Activated naive CD4-positive, alpha-beta T cell treated with Interleukin-2 at 50 U/mL for 16 hours (primary cell): ENCODE measurements at places on chromosomes 6 and 20.

DNA sequence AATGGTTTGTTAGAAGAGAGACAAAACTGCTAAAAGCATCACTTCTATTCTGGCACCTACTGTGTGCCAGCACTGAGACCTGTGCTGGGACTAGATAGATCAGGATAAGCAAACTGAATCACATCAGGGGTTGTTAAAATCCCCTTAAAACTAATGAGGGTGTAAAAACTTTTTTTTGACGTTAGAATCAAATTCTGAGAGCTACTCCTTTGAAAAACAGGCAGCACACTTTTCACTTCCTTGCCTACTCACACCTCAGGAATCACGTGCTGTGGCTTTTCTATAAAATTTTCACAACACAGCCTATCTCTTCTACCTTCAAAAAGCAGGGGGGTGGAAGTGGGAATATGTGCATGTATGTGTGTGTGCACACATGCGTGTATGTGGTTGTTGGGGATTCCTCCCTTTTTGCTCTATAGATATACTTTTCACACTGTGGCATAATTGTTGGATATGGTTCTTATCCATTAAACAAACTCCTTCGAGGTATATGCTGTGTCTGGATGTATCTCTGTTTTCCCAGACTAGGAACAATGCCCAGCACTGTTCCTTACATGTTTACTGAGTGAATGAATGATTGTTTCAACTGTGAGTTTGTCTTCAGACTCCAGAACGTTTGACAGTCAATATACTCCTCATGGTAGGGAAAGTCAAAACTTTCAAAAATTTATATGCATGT lies 105.4 kb downstream of the FYN start:
- no peak for DNase-seq

DNA sequence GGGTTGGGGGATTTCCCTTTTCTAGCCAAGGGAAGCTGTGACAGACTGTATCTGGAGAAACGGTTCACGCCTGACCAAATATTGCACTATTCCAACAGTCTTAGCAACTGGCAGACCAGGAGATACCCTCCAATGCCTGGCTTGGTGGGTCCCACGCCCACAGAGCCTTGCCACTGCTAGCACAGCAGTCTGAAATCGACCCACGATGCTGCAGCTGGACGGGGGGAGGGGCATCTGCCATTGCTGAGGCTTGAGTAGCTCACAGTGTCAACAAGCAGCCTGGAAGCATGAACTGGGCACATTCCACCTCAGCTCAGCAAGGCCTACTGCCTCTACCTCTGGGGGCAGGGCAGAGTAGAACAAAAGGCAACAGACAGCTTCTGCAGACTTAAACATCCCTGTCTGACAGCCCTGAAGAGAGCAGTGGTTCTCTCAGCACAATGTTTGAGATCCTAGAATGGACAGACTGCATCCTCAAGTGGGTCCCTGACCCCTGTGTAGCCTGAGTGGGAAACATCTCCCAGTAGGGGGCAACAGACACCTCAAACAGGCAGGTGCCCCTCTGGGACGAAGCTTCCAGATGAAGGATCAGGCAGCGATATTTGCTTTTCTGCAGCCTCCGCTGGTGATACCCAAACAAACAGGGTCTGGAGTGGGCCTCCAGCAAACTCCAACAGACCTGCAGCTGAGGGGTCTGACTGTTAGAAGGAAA lies 89.9 kb upstream of the ECI2 start:
- DNase-seq, result no peak

GRCh38 chr6:145214570-145214969 lies 520.8 kb downstream of the EPM2A start:
- DNase-seq, result no peak

DNA sequence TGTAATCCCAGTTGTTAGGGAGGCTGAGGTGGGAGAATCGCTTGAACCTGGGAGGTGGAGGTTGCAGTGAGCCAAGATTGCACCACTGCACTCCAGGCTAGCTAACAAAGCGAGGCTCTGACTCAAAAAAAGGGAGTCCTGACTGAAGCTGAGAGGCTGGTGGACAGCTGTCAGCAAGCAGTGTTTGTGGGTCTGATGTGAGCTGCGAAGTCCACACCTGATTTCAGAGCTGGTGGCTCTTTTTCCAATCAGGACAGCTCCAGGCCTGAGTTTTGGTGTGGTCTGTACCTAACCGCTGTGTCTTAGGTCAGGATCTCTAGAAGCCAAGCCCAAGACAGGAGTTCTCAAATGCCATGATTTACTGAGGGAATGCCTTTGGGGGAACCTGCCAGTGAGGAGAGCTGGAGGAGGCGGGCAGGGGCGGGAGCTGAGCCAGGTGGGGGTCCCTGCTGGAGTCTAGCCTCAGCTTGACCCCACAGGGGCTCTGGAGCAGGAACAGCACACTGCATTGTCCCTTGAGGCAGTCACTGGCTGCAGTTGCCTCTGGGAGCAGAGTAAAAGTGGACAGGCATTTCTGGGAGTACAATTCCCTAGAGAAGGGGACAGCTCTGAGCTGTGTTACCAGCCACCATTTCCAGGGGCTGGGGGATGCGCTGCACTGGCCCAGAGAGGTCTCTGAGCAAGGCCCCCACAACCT lies 5.0 kb downstream of the GFRA4 start:
- DNase-seq, result no peak

- DNase-seq, result no peak
These were observed 7.7 kb upstream of the ZKSCAN8 start for GRCh38 chr6:28134015-28134414.

- DNase-seq, result peak; percentile 87
These were observed 12.5 kb downstream of the PRDM1 start for GRCh38 chr6:106098383-106099234.

DNA sequence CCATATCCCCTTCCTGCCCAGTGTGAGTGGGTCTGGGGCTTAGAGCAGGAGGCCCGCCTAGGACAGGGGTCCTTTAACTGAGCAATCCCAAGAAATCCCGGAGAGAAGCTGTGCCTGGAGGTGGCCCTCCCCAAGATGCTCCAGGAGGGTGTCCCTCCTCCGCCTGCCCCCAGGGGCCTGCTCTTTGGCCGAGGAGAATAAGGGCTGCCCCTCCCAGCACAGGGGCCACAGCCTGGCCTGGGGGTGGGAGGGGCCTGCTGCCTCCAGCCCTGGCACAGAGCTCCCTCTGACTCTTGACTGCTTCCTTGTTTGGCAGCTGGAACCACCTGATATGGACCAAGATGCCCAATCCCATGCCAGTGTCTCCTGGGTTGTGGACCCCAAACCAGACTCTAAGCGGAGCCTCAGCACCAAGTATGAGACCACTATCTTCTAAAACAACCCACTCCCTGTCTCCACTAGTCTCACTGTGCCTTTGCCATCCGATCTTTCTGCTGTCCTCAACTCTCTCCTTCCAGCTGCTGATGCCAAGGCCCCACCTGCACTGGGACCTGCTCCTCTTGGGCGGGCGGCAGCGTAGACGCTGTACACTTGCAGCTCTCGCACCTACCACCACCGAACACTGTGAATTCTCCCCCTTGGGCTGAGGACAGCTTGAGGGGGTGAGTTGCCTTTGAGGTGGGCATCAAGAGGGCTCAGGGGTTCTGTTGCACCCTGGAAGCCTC lies 54.3 kb downstream of the TCP11 start:
- DNase-seq, result no peak

DNA sequence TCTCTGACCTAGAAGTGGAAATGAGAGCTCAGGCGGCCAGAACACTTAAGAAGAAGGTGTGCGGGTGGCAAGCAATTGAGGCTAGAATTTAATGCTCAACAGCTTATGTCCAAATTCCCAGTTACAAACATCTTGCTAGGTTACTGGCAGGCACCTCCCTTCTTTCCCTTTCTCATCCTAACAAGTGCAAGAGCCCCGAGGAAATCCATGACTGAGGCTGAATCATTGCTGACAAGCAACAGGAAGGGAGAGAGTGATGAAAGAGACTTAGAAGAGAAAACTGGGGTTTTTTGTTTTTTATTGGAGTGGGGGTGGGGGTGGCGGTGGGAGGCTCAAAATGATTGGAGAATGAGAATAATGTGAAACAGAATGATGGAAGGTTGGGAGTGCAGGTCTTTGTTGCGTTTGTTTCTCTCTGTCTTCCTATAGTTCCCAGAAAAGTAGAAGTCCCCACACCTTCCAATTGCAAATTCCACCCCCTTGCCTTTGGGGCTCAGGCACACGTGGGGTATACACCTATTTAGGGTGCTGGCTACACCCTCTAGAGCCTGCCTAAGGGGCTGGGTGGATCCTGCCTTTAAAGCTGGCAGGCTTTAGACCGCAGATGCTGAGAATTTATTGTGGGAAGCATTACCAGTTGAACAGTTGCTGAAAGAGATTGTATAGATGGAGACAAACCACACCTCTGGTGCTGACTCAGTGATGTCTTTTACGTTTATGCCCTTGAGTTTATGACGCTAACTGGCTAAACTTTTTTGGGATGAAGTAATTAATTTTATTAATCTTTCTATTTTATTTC lies 1.4 kb downstream of the FAM83B start:
- DNase-seq, result no peak

DNA sequence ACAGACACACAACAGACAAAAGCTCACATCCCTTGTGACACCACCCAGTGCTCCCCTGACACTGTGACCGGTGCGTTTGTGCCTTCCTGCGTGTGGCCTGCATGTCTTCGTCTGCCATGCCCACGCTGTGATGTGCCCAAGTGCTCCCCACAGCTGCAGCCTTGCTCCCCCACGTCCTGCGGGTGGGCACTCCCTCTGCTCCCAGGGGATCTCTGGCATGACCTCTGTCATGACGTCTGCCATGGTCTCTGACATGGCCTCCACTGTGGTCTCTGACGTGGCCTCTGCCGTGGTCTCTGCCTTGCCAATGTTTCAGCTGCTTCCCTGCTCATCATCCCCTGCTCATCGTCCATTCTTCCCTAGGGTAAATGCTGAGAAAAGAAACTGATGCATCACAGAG lies 200.9 kb downstream of the DLL1 start:
- DNase-seq, result no peak

DNA sequence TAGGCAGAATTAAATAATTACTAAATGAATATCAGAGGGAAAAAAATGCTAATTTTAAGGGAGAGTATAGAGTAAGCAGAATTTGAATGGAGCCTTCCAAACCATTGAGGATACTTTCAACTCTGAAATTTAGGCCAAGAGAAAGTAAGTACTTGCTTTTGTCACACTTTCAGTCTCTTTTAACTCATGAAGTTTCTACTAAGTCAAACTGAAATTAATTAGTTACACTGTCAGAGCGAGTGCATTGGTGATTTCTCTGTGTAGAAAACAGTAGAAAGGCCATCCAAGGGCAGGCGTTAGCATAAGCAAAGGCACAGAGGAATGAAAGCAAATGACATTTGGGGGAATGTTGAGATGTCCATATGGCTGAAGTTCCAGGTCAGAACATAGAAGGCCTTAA lies 92.9 kb downstream of the PLEKHG1 start:
- DNase-seq, result no peak

- no peak for DNase-seq
These were observed 88.1 kb upstream of the BACH2 start for GRCh38 chr6:90384720-90385119.

DNA sequence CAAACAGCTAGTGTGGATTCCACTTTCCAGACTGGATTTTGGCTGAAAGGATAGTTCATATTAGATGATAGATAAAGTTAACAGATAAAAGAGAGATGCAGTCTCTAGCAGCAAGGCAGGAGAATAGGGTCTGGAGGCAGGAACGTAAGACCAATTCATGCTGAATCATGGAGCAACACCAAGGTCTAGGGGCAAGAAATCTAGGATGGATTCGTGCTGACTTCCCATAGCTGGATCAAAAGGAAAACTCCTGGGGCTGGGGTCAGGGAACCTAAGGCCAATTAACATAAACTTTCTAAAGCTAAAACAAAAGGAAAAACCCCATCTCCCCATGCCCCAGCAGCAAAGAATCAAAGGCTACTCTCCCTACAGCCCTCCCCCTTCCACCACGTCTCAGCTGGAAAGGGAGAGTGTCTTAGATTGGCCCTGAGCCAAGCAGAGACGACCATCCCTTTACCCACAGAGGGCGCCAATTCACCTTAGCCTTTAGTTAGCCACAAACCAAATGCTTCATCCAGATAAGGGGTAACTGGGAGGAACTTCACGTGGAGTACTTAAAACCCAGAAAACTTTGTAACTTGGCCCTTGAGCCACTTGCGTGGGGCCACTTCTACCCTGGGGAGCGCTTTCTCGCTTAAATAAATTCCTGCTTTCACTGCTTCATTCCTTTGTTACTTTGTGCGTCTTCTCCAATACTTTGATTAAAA lies 7.6 kb downstream of the TREM1 start:
- DNase-seq, result peak; percentile 59

DNA sequence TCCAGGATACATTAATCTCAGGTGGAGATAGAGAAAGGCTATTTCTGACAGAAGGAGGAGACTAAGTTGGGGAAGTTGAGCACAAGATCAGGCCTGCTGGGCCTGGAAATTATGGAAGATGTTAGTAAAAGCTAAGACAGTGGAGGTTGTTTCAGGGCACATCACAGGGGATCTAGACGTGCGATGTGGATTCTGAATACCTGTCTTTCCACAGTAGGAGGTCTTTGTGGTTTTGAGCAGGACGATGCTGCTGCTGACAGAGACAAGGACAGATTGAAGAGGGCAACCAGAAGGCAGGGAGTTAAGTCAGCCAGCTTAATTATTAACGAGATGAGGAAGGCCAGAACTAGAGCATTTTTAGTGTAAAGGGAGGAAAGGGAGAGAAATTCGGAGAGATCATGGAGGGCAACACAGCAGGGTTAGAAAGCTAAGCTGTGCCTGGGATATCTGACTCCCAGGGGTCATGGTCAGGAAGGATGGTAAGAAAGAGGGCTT lies 384.9 kb downstream of the MAFB start:
- DNase-seq, result no peak

GRCh38 chr20:19850198-19850533 lies 92.1 kb downstream of the RIN2 start:
- DNase-seq, result no peak

DNA sequence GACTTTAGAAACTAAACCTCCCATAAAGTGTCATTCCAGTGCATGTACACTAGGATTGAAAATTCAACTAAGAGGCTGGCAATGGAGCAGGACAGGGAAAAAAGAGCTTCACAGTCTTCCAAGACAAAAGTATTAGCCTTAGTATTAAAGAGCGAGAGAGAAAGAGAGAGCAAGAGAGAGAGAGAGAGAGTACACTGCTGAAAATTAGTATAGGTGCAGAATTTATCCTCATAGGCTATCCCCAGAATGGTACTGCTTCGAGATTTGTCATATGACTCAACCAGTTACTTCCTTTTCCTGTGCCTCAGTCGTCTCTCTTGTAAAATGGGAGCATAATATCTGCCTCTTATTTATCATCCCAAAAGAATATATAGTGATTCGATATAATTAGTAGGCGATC lies 543.2 kb upstream of the JARID2 start:
- no peak for DNase-seq

- DNase-seq, result no peak
These were observed 5.2 kb downstream of the FOXO3 start for GRCh38 chr6:108565893-108566292.
